ENCODE measurements at places on chromosomes 3 and 15. TPM values are rescaled to one million over a fixed set of nuclear protein-coding genes. Genes with fewer than 3 reads are reported as not detected.

Gene CCK
- total RNA-seq = not detected

GRCh38 chr3:112333381-112334317 is 693 bp downstream of the CD200 start:
- no peak for DNase-seq
- H3K27me3 ChIP-seq = peaks cover 57% of the 10 kb centered on the region
- H3K27ac ChIP-seq = no peak overlapping the region
- H3K4me1 ChIP-seq = no peaks in the 10 kb centered on the region
- no peak overlapping the region for H3K4me3 ChIP-seq

DNA sequence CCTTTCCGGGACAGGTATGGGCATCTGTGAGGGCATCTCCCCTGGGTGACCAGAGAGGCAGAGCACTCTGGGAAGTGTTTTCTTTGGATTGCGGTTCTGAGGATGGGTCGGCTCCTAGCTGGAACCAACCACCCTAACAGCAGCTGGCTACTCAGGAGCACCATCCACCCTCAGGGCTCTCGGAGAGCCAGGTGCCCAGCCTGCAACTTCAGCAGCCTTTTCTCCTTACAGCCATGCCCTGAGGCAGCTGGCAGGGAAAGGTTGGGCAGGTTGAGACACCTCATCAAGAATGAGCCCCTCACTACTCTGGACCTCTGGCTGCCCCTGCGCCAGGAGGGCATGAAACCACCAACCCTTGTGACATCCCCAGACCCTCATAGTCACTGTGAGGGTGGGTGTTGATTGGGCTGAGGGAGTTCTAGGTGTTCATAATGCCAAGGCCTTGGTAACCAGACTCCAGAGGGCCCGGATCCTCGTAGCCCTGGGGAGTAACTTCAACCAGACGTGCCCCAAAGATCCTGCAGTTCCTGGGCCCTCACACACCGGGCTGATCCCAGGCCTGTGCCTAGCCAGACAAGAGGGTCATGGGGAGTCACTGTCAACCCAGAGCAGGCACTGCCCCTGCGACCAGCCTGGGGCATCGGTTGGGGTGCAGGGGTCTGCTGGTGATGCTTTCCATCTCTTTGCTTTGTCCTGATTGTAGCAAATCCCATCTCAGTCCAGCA is 114.4 kb upstream of the ABHD17C start:
- no peak overlapping the region for H3K4me3 ChIP-seq
- DNase-seq = no peak
- H3K27ac ChIP-seq = peak overlapping the region; percentile 97
- no peaks in the 10 kb centered on the region for H3K27me3 ChIP-seq
- peaks cover 38% of the 10 kb centered on the region for H3K4me1 ChIP-seq

DNA sequence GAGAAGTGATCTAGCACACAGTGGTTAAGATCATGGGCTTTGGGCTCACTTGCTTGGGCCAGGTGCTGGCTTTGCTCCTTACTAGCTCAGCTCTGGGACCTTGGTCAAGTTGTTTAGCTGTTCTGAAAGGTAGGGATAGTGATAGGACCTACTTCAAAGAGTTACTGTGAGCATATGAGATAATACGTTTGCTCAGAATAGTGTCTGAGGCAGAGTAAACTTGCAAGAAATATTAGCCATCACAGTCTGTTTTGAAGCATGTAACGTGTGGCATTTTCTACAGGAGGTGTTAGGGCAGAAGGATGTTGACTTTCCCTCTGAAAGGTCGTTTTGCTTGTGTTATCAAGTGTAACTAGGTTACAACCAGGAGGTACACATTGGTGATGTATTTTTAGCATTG is 34.5 kb upstream of the NFKBIZ start:
- H3K27me3 ChIP-seq = no peaks in the 10 kb centered on the region
- no peaks in the 10 kb centered on the region for H3K36me3 ChIP-seq
- H3K27ac ChIP-seq = 0 out of 2 replicates have a peak overlapping the region, but pooled peaks have one; percentile 10
- peaks cover 25% of the 10 kb centered on the region for H3K4me1 ChIP-seq

- H3K27ac ChIP-seq = no peak overlapping the region
- no peak for DNase-seq
- H3K4me1 ChIP-seq = no peaks in the 10 kb centered on the region
- H3K36me3 ChIP-seq = no peaks in the 10 kb centered on the region
- no peak overlapping the region for H3K4me3 ChIP-seq
These were observed 16.1 kb upstream of the TMEM115 start for GRCh38 chr3:50375258-50375931.

- no peak overlapping the region for H3K4me3 ChIP-seq
- no peak overlapping the region for H3K27ac ChIP-seq
- no peaks in the 10 kb centered on the region for H3K27me3 ChIP-seq
These were observed 80.0 kb upstream of the WNT5A start for GRCh38 chr3:55567121-55567520.

GRCh38 chr3:71907996-71908395 is 123.0 kb upstream of the PROK2 start:
- H3K4me3 ChIP-seq = no peak overlapping the region
- no peak overlapping the region for H3K27ac ChIP-seq
- H3K27me3 ChIP-seq = peaks cover 86% of the 10 kb centered on the region
- no peaks in the 10 kb centered on the region for H3K36me3 ChIP-seq
- H3K4me1 ChIP-seq = no peaks in the 10 kb centered on the region
- DNase-seq = no peak

GRCh38 chr3:46926871-46927717 is 49.5 kb downstream of the CCDC12 start:
- peaks cover 21% of the 10 kb centered on the region for H3K4me1 ChIP-seq
- no peak overlapping the region for H3K27ac ChIP-seq
- no peak overlapping the region for H3K4me3 ChIP-seq
- no peaks in the 10 kb centered on the region for H3K27me3 ChIP-seq

GRCh38 chr15:67127965-67128364 is 62.6 kb downstream of the SMAD3 start:
- peak overlapping the region; percentile 54 for H3K4me3 ChIP-seq
- peak overlapping the region; percentile 100 for H3K27ac ChIP-seq
- no peaks in the 10 kb centered on the region for H3K27me3 ChIP-seq
- peaks cover 78% of the 10 kb centered on the region for H3K4me1 ChIP-seq
- peak; percentile 96 for DNase-seq

DNA sequence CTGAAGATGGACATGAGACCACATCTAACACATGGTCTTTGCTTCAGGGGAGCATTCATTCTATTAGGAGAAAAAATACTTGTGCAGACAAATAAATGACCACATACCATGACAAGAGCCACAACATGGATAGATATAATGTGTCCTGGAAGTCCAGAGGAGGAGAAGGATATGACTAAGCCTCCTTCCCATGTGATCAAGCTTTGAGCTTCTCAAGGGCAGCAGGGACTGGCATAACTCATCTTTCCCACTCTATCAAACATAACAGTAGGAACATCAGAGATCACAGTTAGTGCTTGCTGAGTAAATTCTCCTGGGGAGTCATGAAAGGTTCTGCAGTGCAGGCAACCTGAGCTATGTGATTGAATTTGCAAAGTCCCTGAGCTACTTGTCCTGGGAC is 86.0 kb upstream of the LPP start:
- H3K36me3 ChIP-seq = no peaks in the 10 kb centered on the region
- peaks cover 9% of the 10 kb centered on the region for H3K4me1 ChIP-seq

DNA sequence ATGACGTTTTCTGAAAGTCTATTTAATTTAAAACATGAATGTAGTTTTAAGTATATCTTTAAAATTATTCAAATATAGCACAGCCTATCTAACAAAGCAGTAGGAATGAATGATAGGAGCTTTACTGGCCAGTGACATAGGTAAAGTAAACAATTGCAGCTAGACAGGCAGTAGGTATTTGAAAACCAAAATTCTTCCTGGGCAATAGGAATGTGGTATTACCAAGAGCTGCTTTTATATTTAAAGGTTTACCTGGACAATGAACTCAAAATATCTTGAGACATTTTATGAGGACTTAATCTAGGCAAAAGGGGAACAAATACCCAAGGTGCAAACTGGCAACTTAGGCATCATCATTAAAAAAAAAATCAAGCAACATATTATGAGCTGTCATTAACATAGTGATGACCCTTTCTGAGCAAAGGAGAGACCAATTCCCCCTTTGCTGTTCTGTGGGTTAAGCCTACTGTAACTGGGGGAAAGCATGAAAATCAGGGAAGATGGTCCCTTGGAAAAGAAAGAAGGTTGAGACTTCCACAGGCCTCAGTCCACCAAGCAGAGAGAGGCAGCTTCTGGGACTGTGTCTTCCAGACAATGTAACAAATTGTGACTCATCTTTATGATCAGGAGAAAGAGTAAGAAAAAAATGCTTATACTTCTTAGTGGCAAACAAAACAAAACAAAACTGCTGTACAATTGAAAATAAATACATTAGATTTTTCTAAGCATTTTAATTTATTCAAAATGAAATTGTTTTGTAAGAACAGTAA is 12.9 kb downstream of the ISL2 start:
- DNase-seq = peak; percentile 63
- H3K27me3 ChIP-seq = no peaks in the 10 kb centered on the region
- peak overlapping the region; percentile 49 for H3K27ac ChIP-seq
- peaks cover 33% of the 10 kb centered on the region for H3K4me1 ChIP-seq

- H3K27ac ChIP-seq = no peak overlapping the region
- H3K36me3 ChIP-seq = peaks cover 22% of the 10 kb centered on the region
- H3K4me1 ChIP-seq = peaks cover 9% of the 10 kb centered on the region
- no peaks in the 10 kb centered on the region for H3K27me3 ChIP-seq
- peak; percentile 51 for DNase-seq
These were observed 10.8 kb downstream of the MESD start for GRCh38 chr15:80978685-80979329.

DNA sequence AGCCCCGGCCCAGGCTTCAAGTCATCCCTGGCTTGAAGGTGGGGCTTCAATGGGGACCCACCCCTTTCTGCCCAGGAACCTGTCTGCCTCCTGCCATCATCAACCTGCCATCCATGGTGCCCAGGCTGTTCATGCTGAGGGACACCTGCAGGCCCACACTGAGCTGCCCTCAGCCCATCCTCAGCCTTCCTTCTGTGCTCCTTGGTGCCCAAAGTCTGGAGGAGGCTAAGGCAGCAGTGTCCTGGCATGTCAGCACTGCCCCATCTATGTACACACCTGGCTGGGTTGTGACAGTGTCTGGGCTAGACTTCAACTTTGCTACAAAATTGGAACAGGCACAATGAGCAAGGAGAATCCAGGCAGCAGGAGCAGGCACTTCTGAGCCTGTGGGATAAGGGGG is 745.3 kb upstream of the EPHA6 start:
- no peaks in the 10 kb centered on the region for H3K27me3 ChIP-seq
- no peak for DNase-seq
- no peak overlapping the region for H3K27ac ChIP-seq
- no peaks in the 10 kb centered on the region for H3K36me3 ChIP-seq
- H3K4me3 ChIP-seq = no peak overlapping the region

DNA sequence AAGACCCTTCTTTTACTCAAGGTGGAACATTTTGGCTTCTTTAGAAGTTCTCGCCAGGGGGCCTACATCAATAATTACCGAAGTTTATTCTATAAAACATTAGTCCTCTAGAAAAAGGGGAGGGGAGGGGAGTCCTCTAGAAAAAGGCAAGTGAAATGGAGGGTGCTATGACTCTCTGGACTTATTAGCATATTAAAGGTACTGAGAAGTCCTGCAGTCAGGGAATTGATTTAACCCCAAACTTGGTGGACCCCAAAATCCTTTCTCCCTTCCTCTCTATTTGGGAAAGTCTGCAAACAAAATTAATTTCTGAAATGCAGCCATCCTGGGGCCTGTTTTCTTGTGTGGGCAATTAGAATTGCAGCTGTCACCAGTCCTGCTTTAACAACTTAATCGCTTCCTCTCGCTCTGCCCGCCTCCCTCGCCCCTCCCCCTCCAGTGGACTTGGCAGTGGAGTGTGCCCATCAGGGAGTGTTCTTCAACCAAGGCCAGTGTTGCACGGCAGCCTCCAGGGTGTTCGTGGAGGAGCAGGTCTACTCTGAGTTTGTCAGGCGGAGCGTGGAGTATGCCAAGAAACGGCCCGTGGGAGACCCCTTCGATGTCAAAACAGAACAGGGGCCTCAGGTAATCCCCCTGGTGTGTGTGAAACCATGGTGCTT is 18.9 kb upstream of the LRRK1 start:
- H3K36me3 ChIP-seq = peaks cover 99% of the 10 kb centered on the region
- H3K27me3 ChIP-seq = no peaks in the 10 kb centered on the region
- DNase-seq = no peak
- no peak overlapping the region for H3K4me3 ChIP-seq
